Anterior cingulate cortex (tissue), 58 donors: ENCODE measurements at places on chromosomes 4 and X.

GRCh38 chrX:124300405-124300804 is 32.1 kb upstream of the TEX13D start:
- DNase-seq, result no peak

DNA sequence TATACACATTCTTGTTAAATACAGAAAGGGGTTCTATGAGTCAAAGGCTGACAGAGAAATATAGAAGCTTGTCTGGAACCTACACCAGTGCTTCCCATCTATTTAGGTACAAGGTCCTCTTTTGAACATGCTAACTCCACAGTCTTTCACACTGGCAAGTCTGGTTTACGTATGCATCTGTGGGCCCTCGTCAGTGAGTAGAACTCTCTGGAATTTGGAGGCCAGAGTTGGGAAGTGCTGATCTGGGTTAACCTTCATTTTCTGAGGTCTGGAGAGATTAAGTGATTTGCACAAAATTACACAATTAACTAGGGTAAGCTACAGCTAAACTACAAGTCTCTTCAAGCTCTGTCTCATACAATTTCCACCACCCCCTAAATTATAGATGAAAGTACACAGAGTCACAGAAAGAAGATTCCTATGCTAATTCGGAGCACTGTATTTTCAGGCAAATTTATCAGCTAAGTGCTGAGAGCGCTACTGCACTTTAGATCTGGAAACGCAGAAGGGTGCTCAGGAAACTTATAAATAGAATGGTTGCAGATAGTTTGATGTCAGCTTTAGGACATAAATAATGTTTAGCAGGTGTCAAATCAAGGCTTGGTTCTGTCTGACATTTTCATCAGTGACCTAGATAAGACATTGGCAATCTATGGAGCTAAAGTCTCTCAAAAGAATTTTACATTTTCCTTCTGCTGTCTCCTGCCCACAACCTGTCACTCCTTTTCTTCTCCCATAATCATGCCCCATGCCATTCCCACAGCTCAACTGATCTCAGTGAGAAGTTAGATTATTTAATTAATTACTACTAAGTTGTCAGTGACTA is 43.0 kb upstream of the PDLIM5 start:
- DNase-seq, result no peak

DNA sequence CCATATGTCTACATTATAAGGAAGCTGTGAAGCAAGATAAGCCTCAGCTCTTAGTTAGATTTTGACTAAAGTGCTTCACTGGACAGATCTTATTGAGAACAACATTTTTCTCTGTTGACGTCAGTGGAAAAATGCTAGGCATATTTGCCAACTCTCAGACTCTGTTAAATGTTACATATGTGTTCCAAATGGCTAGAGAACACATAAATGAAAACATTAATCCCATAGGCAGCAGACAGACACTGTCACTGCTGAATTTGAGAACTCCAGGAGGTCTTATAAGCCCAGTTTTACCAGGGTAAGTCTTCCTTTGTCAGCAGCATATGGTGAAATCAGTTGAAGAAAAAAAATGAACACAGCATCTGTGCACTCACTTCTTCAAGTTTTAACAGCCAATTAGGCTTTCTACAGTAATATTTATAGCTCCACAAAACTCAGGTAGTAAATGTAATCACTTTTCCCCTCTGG is 186.9 kb downstream of the CAMK2D start:
- no peak for DNase-seq

DNA sequence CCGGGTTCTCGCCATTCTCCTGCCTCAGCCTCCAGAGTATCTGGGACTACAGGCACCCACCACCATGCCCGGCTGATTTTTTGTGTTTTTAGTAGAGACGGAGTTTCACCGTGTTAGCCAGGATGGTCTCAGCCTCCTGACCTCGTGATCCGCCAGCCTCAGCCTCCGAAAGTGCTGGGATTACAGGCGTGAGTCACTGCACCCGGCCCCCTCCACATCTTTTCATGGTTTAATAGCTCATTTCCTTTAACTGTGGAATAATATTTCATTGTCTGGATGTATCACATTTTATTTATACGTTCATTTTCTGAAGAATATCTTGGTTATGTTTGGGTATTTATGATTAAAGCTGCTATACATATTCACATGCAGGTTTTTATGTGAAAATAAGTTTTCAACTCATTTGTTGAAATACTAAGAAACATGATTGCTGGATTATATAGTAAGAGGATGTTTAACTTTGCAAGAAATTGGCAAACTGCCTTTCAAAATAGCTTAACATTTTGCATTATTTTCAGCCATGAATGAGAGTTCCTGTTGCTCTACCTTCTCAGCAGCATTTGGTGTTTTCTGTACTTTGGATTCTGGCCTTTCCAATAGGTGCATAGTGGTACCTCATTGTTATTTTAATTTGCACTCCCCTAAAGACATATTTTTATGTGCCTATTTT is 591.9 kb downstream of the TECRL start:
- DNase-seq, result no peak

GRCh38 chrX:45935408-45935807 is 609.8 kb downstream of the ZNF674 start:
- DNase-seq, result no peak
